ENCODE measurements at places on chromosomes 5 and 9.

- DNase-seq, result no peak
Observed at GRCh38 chr5:106545325-106545724, 1125.4 kb downstream of the EFNA5 start.

GRCh38 chr5:144017631-144018030 lies 152.8 kb downstream of the YIPF5 start:
- no peak for DNase-seq

GRCh38 chr9:135147938-135148337 lies 60.5 kb downstream of the OLFM1 start:
- no peak for DNase-seq

- DNase-seq, result no peak
Observed at GRCh38 chr5:177994063-177994462, 2.0 kb downstream of the PROP1 start.

- no peak for DNase-seq
Observed at GRCh38 chr9:8255850-8256249, 456.3 kb upstream of the DMAC1 start.

DNA sequence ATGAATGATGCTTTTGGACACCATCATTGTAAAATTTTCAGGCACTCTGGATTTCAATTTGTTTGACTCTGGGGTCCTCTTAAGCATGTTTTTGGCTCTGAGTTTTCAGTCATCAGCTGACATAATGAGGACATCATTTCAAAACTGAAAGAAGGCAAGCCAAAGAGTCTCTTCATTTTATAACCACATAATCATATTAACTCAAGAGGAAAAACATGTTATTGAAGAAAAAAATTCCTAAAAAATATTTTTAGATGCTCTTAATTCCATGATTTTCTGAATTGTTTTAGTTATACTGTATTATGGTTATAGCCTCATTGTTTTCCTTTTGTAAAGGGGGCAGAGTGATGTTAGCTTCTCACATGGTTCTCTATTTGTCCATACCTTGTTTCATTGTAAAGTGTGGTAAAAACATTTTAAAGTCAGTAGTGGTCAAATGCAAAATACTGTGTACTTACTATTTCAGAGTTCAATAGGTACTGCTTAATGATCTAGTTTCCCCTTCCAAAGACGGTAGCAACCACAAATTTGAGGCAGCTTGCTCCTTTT lies 472.1 kb downstream of the DMRT2 start:
- DNase-seq, result no peak

GRCh38 chr5:116614603-116614920 lies 39.9 kb upstream of the SEMA6A start:
- no peak for DNase-seq

- no peak for DNase-seq
Observed at GRCh38 chr5:80191991-80192398, 63.9 kb downstream of the SERINC5 start.

DNA sequence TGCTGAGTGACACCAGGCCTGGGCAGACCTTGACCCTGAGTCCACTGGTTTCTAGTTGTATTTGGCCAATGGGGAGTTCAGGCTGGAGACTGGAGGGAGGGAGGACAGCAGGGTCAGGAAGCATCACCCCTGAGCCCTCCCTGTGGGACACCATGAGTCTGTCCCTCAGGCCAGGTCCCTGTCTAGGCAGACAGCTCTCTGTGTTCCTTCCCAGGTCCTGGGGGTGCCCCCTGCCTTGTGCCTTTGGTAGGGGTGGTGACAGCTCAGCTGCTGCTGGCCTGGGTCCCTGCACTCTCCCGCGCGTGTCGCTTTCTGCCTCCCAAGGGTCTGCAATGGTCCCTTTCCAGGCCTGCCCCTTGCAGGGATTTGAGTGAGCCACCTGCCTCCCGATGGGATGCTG lies 125.5 kb downstream of the OLFM1 start:
- DNase-seq, result no peak

GRCh38 chr5:31569068-31569467 lies 37.0 kb downstream of the C5orf22 start:
- no peak for DNase-seq

DNA sequence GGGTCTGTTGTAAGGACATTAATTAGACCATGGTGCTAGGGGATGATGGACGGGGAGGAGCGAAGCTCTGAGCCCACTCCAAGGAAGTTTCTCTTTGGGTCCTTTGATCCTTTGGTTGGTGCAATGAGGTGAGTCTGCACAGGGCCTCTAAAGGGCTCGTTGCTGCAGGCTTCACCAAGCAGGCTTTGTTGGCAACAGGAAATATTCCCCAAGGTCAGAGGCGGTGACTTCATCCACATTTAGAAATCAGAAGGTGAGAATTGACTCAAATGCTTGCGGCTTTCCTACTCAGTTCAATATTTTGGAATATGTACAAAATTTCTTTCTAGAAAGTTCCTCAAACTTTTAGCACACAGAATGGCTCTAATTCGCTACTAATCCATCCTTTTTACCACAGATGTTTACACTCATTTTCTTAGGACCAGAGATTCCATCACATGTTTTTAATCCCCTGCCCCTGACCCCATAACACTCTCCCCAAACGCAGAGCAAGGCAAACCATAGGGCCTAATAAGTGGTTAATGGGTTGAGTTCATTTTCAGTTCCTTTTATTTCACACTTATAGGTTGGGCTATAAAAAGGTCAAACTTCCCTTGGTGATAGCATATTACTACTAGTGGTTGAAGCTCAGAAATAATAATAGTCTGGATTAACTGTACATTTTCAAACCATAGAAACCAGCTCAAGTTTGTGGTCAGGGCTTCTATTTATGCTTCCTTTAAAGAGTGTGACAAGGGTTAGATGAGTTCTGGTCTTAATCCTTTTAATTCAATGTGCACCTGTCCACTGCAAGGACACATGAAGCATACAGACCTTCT lies 37.3 kb upstream of the TMEM252 start:
- DNase-seq, result no peak

Data from NCI-H345 (cell line).